LHCN-M2 (cell line): ENCODE measurements at places on chromosomes 11 and 22.

GRCh38 chr22:19705181-19705934, 8.9 kb upstream of the SEPTIN5 start:
- DNase-seq = no peak

DNA sequence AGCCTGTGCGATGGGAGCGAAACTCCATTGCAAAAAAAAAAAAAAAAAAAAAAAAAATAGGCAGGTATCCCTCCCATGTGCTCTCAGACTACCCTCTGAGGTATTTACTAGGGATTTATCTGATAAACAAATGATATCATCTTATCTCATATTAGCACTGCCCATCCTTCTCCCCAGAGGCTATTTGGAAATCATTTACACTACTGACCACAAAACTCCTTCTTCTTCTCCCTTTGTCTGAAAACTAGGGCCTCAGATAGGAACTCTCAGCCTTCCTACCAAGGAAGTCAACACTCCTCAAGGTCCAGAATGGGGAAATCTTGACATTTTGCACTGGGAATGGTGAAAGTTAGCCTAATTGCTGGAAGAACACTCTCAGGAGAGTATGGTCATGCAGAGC, 46.4 kb downstream of the LARGE2 start:
- no peak for DNase-seq

DNA sequence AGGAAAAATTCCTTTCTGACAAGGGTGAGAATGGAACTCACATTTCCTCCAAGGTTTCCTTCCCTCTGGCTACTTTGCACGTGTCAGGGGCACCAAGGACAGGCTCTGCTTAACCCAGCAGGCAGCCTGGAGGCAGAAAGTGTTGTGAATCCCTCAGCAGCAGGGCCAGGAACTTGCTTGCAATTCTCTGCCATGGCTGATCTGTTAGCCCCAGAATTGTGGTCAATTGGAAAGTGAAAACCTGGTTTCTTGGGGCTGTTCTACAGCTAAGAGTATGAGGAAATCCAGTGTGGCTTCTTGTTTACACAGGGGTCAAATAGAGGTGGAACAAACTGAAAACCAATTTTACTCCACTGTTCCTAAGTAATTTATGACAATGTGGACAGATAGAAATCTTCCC, 38.3 kb upstream of the CEP295 start:
- no peak for DNase-seq

GRCh38 chr11:122187373-122188165, 71.6 kb upstream of the BLID start:
- DNase-seq = no peak

GRCh38 chr11:60923326-60923725, 934 bp upstream of the TMEM132A start:
- no peak for DNase-seq

DNA sequence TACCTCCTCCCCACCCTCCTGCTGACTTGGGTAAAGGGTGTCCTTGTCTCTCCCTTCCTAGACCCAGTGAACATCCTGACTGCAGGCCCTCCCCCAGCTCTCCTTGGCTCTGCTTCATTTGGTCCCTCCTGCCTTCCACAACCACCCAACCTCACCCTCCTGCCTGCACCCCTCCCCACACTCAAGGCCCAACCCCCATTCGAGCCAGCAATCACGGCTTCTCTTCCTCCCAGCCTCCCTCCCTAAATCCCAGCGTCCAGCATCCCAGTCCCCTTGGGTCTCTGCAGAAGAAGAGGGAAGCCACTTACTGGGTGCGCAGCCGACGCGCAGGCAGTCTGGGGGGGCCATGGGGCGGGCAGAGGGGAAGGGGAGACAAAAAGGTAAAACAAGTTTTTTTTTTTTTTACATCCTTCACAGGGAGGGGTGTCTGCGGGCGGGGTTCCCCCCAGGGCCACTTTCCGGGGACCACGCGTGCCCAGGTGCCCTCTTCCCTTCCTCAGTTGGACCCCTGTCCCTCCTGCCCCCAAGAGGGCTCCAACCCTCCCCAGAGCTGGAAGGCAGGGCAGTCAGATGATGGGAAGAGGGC, 62.5 kb downstream of the SLC22A12 start:
- no peak for DNase-seq

- no peak for DNase-seq
Measured at GRCh38 chr11:116217441-116217840, 555.3 kb downstream of the BUD13 start.

GRCh38 chr11:12188548-12189317, 78.3 kb downstream of the MICAL2 start:
- DNase-seq = no peak

DNA sequence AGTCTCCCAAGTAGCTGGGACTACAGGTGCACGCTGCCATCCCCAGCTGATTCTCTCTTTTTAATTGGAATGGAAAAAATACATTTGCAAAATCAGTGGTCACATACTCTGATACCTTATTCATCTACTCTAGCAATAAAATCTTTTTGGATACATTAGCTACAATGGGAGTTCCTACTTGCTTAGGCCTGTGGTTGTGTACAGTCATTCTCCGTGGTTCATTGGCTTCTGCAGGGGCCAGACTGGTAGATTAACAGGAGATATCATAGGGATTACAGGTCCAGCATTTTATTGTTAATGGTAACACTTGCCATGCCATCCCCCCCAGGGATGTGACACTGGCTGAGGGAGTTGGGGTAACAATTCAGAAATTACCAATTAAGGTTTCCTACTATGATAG, 140.0 kb downstream of the ADAMTS15 start:
- DNase-seq = no peak

DNA sequence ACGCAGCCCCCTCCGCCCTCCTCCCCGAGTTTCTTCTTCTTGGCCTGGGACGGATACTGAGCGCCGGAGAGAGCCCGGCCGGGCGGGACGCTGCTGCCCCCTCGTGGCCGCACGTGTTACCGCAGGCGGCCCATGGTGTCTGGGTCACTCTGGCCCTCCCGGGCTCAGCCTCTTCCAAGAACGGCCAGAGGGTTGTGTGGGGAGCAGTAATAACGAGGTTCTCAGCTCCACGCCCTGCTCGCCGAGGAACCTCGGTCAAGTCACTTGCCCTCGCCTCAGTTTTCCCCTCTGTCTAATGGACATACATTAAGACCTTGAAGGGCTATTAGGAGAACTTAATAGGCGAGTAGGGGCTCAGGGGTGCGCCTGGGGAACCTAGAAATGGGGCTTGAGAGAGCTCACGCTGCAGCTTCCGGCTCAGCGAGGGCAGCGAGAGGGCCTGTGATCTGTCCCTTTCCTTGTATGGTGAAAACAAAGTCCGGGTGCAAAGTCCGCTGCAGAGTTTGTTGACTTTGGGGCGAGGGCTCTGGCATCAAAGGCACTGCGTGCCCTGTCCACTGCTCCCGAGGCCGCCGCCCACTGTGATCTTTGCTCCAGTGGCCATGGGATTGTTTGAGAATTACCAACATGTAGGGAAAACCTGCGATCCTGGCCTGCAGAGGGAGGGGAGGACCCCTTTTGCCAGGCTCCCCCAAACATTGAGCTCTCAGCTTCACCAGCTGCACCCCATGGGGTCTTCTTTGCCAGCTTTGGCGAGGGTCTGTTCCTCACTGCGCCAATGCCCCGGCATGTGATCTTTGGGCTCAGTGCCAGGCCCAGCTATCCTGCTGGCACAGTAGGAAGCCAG, 14.4 kb upstream of the LRP5 start:
- peak; percentile 74 for DNase-seq

DNA sequence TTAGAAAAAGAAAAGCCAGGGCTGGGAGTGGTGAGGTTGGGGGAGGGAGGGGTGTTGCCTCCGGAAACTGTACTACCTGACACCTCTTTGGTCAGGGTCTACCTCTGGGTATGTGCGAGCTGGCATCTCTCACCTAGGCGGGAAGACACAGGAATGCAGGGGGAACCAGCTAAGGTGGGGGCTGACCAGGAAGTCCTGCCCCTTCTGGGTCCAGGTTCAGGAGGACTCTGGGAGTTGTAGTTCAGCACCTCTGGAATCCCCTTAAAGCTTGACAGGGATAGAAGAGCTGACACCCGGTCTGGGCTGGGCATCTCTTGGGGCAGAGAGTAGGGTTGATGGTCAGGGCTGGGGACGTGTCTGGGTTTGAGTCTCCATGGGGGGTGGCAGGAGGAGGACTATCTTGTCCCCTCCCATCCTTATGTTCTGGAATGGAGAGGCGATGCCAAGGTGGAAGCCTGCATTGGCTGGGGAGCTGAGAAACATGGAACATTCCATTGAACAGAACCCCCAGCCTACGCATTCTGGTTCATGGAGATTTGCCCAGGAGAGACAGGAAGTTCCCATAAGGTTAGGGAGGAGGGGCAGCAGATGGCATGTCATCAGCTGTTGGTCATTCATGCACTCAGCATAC, 2.1 kb upstream of the KIAA1671 start:
- DNase-seq = no peak

DNA sequence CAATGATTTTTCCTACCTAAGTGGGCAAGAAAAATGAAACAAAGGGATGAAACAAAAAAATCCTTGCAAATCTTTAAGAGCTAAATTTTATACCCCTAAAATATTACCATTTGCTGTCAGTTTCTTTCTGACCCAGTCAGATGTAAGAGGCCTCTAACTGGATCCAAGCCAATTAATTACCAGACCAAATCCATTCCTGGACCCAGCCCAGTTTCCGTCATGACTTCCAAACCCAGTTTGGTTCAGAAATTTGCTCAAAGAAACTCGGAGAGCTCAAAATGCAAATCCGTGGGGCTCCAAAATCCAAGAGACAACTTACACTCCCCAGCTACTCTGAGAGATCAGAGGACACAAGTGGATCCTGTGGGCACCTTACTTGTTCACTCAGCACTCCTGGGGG, 46.8 kb downstream of the TRIM44 start:
- no peak for DNase-seq
